Calu3 (cell line): ENCODE measurements at places on chromosomes 11 and 22. TPM values are rescaled to one million over a fixed set of nuclear protein-coding genes. Genes with fewer than 3 reads are reported as not detected.

- no peak for DNase-seq
These were observed 149.7 kb upstream of the CADM1 start for GRCh38 chr11:115653926-115654325.

Gene DEUP1
- total RNA-seq: not detected in 2 replicates

DNA sequence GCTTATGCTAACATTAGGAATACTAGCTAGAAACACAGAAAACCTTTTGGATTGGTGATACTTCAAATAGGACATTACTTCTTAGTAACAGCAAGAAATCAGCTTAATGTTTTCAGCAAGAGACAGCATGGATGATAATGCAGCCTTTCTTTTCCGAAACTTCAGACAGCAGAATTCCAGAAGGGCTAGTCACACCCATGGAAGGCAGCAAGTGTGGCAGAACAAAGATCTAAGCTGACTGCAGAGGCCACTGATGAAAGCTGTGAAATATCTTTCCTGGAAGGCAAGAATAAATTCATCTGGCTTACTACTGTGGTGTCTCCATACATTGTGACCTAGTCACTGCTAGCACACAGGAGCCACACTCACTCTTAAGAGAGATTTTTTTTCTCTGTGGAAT, 100.3 kb downstream of the CCDC83 start:
- no peak for DNase-seq

Gene CPT1B
- 72.6 and 77.0 TPM in 2 replicates for total RNA-seq

Gene MMP10
- not detected in 2 replicates for total RNA-seq

DNA sequence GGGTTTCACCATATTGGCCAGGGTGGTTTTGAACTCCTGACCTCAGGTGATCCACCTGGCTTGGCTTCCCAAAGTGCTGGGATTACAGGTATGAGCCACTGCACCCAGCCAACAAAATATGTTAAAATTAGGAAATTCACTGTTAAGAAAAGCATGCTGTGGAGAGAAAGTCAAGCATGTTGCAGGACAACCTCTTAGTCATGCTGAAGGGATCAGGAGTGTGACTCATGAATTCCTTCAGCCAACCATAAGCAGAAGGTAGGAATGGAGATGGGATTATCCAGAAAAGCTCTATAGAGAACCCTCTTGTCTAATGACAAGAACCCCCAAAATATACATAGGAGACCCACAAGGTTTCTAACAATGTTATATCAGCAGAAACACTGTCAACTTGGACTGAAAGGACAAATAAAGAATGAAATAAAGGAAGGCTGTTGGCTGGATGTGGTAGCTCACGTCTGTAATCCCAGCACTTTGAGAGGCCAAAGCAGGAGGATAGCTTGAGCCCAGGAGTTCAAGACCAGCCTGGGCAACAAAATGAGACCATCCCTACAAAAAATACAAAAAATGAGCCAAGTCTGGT, 16.0 kb downstream of the MRTFA start:
- DNase-seq: no peak

- no peak for DNase-seq
These were observed 39.1 kb downstream of the MYO7A start for GRCh38 chr11:77167111-77167626.

Gene MYRF
- 91.4 and 139 TPM in 2 replicates for total RNA-seq

Gene UBASH3B
- total RNA-seq: 46.0 and 74.9 TPM in 2 replicates

GRCh38 chr22:49081261-49081666, 746.4 kb downstream of the BRD1 start:
- DNase-seq: no peak

Gene PLEKHB1
- 106 and 127 TPM in 2 replicates for total RNA-seq

DNA sequence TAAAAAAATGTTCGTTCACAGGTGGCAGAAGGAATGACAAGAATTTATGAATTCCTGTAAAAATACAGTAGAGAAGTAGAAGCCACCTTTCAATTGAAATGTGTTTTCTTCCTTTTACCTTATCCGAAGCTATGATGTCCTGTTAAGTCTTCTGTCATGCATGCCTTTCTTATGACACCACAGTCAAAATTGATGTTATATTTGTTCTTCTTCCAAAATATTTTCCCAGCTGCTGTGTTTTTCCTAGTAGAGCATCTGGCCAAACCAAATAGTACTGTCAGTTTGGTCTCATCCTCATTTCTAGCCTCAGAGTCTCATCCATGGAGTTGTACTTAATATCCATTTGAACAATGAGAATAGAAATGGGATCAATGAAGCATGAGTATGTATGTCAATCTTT, 206.1 kb downstream of the PGR start:
- DNase-seq: no peak

Gene PTH
- not detected in 2 replicates for total RNA-seq

- DNase-seq: no peak
These were observed 6.7 kb downstream of the KCNE3 start for GRCh38 chr11:74460481-74461154.

DNA sequence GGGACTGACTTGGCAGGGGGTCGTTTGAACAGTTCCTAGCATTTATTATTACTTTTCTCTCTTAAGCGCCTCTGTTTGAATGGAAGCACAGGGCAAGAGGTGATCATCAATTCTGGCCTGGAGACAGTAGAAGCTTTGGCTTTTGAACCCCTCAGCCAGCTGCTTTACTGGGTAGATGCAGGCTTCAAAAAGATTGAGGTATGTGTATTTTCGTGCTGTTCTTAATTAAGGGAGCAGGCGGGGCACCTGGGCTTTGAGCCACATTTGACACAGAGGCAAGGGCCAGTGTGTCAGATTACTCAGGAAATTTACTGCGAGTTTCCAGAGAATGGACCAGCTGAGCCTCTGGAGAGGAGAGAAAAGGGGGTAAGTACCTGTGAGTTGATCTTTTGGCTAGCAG, 102.4 kb upstream of the SORL1-AS1 start:
- no peak for DNase-seq

DNA sequence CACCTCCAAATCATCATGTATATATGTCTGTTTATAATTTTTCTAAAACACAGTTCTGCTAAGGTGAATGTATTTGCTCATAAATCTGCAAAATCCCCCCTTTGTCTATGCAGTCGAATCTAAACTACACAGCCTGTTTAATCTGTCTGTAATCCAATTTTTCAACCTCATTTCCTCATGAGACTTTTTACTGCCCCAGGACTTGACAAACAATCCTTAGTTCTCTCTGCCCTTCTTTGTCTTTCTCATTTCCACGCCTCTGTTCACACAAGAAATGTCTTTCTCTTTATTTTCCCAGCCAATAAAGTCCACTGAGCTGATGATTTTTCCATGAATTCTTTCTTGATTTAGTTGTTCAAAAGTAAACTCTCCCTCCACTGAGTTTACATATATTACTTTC, 1154.3 kb downstream of the FAM181B start:
- DNase-seq: no peak
